Activated T-helper 17 cell treated with anti-CD3 and anti-CD28 coated beads, Interleukin-2, amount 50 U/mL, for 72 hours (primary cell): ENCODE measurements at places on chromosomes 7 and 10.

DNA sequence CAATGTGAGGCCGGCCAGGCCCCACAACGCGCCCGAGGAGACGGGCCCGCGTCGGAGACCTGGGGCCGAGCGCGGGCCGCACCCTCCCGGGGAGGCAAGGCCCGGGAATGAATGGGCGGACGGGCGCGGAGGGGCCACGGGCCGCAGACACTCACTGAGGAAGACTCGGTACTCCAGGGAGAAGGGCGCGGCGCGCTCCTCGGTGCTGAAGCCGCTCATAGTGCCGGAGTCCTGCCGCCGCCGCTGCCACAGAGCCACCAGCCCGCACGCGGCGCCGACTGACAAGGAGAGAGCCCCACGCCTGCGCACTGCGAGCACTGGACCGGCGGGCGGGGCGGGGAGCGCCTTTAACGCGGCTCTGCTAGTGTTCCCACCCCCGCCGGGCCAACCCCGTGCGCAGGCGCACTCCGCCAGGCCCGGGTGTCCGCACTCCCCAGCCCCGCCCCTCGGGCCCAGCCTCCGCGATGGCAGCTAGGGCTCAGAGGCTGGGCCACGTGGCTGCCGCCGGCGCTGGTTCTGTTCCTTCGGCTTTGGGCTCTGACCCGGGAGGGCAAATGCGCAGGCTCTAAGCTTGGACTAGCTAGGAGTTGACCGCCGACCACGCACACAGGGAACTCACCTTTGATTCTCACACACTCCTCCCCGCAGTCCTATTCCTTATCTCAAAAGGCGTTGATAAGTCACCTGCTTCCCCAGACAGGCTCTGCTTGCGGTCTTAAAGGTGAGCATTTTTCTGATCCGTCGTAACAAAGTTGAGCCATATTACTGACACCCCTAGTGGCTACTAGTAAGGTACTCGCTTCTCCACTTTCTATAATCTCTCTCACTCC is at the start of gene PPA1:
PPA1 (minus strand) TSS at position 321 of the 830 bp plus-strand sequence; CDS start at position 219, 102 bp downstream.
- ATAC-seq: peak; percentile 95

DNA sequence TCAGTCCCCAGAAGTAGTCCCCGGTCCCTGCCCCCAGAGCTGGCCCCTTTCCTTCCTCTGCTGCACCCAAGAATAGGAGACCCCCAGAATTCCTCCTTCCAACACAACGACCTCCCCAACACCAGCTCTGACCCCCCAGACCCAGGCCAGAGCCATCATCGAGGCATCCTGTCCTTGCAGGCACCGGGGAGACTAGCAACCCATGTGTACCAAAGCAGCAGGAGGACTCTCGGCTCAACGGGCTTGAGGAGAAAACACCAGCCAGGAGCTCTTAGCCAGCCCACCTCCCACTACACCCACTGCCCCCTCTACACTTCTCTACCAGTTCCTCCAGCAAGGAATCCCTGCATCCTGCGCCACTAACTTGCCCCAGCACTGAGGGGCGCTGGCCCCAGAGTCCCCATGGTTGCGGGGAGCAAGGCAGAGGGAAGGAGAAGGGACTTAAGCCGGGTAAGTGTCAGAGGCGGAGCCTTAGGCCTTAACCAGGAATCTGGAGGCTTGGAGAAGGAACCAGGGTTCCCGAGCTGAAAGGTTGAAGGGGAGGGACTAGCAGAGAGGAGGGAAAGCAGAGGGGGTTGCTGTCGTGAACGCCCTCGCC is 3.9 kb downstream of the GRID1 start:
- ATAC-seq: no peak

DNA sequence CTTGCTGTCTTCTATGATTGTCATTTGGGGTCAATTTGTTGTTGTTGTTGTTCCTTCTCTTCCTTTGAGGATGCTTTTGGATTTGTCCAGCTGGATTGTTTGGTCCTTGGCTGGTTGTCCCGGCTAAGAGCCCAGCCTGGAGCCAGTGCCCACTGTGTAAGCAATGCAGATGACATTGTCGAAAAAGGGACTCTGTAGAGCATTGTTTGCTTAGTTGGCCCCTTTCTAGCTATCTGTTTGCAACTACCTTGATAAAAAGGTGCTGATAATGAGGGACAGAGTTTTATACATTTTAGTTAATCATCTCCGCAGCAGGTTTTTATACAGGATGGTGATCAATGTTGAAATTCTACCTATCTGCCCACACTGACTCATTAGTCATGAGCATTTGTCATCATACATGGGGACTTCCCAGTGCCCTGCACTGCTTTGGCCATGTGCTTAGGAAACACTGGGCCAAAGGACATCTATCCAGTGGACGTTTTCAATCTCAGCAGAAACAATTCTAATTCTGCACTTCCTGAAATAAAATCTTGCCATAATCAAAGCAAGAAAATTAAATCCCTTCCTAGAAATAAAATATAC is 311.9 kb downstream of the GRM8 start:
- ATAC-seq: peak; percentile 66

DNA sequence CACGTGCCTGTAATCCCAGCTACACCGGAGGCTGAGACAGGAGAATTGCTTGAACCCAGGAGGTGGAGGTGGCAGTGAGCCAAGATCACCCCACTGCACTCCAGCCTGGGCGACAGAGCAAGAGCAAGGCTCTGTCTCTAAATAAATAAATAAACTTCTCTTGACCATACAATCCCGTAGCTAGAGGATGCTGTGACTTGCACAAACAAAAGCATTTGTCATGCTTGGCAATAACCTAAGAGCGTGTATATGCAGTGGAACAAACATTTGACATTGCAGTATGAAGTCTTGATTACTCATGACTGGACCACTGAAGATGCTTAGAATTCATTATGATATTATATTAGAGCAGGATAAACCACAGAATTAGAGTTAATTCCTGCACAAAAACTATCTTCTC is 1.4 kb upstream of the C7orf57 start:
- ATAC-seq: no peak

DNA sequence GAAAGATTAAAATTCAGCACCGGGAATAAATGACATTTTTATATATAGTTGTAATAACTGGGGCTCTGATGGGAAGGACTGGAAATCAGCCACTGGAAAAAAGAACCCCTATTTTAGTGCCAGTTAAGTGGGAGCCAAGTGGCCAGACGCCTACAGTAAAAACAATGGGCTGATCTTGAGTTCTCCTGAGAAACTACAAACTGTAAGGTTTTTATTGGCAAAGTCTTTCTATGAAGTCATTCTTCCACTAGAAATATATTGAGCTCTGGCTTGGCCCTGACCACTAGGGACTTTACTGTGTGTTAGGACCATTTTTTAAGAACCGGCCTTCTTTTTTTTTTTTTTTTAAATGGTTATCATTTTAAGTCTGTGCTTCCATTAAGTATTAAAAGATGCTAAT is 79.6 kb downstream of the ZNF22 start:
- ATAC-seq: no peak

DNA sequence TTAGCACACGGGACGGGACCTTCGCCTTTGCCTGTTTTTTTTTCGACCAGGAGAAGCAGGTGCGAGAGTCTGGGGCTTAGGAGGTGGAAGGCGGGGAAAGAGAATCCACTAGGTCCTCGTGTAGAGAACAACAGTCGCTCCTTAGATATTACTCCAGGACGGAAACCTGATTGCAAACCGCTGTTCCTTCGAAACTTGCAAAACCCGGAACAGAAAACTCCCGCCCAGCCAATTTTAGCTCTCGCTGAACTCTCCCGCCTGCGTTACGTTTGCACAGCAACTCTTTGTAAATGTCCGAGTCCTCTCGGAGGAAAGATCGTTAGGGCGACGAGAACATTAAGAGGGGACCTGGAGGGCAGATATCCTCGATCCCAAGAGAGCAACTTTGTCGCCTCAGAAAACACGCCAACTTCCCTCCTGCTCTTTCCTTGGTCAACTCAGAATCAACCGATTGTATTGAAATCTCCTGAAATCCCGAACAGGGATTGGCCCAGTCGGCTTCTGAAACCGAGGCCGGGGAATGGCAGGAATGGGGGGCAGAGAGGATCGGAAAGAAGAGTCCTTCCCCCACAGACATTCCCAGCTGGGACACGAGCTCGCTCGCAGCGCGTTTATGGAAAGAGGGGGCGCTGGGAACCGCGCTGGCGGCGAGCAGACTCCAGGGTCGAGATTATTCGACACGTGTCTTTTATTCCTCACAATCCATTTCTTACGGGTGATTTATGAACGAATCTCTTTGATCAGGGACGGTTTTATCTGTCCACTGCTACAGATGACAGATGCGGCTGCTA is 9.9 kb downstream of the TWIST1 start:
- no peak for ATAC-seq

GRCh38 chr7:32427769-32428291 is 62.4 kb downstream of the LSM5 start:
- peak; percentile 51 for ATAC-seq

DNA sequence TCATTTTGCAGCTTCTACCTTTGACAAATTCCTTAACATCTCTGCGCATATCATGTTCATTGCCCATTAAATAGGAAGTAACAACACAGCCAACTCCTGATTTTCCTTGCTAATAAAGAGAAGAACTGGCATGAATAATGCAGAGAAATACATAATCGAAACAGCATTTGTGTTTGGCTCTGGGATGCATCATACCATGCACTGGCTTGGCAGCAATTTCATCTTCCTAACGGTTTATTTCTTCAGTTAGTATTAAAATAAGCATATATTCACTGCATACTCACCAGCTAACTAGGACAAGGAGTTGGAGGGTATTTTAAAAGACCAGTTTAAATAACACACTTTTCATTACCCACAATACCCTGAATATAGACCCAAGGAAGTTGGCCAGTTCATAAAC is 132.5 kb downstream of the ITGA8 start:
- no peak for ATAC-seq

GRCh38 chr7:134452991-134453473 is 5.9 kb downstream of the AKR1B1 start:
- no peak for ATAC-seq

DNA sequence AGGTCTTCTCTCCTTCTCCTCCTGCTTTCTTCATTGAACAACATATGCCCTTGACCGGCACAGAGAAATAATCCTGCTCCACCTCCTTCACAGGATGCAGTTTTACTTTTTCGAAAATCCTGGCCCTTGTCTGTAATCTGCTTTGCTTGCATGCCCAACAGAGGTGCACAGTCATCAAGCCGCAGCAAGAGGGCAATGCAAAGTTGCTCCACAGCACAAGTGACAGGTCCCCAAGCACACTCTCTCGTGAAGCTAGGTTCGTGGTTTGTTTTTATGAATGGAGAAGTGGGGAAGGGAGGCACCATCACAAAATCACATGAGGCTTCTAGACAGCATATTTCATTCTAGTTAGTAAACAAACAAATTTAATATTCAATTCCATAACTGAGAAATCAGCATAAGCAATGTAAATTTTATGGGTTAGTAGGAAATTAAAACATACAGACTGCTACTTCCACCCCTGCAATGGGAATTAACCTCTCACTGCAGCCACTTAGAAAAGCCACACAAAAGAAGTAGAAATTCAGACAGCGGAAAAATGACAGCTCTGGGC is 178.8 kb downstream of the TPK1 start:
- no peak for ATAC-seq

- no peak for ATAC-seq
These were observed 59.1 kb downstream of the FRMD4A start for GRCh38 chr10:14271621-14272020.

DNA sequence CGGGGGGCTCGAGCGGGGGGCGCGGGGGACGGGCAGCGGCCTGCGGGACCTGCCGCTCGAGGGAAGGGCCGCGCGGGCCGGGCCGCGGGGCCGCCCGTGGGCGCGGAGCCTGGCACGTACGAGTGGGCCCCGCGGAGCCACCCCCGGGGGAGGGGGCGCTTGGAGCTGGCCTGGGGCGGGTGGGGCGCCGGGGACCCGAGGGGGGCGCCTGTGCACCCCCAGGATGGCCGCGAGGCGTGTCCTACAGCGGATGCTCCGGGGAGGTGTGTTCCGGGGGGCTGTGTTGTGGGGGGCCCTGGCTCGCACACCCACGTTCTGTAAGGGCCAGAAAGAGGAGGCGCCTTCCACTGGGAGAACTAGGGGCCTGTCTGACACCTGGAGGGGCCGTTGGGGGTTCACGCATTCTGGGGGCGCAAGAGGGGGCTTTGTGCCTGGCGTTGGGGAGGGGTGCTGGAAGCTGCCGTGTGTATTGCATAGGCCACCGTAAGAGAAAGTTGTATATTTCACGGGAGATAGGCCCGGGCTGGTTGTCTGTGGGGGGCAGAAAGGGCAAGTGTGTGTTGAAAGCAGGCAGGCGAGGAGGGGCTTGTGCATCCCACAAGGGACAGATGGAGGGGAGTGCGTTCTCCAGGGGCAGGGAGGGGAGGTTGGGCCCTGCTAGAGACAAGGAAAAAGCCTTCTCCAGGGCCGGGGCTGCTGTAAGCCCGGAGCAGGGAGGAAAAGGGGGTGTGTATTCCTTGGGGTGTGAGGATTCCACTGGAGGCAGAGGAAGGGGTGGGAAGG is 663 bp downstream of the VPS37D start:
- ATAC-seq: no peak

GRCh38 chr7:22137026-22137425 is 191.3 kb upstream of the CDCA7L start:
- no peak for ATAC-seq

DNA sequence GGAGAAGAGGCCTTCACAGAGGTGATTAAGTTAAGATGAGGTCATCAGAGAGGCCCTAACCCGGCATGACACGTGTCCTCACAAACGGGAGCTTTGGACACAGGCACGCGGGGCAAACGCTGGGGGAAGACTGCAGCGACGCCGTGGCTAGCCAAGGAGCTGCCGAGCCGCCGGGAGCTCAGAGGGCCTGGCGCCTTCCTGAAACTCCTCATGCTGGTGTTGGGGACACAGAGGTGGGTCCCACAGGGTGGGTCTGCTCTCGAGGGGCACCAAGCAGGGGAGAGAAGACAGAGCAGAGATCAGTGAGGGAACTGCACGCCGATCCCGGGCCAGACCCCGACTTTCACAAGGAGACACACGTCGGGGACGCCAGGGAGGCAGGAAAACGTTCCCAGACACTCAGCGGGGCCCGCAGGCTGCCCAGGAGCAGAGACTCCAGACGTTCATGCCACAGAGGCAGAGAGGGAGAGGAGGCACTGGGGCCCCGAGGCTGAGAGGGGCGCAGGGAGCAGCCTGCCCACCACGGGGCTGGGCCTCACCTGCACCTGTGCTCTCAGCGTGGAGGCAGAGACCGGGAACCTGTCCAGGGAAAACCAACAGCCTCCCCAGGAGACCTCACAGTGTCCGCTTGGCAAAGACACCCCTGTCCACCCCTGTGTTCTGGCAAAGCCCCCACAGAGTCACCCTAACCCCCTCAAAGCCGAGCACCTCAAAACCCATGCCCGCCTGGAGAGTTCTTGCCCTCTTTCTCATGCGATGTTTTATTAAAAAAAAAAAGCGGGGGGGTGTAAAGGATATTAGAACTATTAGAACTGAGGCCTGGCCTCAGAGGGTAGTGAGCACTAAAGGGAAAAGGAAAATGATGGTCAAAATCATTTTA is 103.8 kb downstream of the PDGFA start:
- no peak for ATAC-seq
